Left renal cortex interstitium (tissue), 4 donors: ENCODE measurements at places on chromosomes 2 and 18.

DNA sequence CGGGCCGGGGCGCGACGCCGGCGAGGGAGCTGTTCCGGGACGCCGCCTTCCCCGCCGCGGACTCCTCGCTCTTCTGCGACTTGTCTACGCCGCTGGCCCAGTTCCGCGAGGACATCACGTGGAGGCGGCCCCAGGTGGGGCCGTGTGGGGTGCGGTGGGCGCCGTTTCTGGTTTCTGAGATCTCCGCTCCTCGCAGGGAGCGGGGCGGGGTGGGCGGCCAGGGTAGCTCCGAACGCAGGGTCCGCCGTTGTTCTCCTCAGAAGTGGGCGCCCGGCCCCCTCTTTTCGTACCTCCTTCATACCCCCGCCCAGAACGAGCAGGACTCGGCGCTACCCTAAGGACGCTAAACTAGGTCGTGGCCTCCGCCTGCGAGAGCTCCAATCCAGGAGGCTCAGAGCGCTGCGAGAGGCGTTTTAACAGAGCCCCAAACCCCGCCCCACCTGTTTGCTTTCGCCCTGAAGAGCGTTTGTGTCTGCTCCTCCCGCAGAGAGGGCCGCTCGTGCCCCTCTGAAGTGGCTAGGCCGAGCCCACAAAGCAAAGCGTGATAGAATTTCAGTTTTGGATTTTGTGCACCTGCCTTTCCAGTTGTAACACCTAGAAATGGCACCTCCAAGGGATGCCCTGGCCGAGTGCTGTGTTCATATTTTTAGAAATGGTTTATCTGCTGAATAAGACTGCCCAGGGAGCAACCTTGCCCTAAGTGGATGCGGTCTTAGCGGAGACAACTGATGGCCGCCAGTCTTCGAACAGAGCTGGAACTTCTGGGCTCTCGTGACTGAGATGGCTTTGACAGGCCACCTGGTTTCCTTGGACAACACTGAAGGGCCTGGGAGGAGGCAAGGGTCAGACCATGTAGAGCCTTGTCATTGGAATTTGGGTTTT lies 626 bp downstream of the CAPN10 start:
- DNase-seq = no peak

- DNase-seq = peak; percentile 19
Observed at GRCh38 chr2:164644036-164644700, 22.9 kb upstream of the GRB14 start.

GRCh38 chr2:109255654-109256053 lies 126.6 kb downstream of the SH3RF3 start:
- no peak for DNase-seq

GRCh38 chr2:180101846-180102245 lies 94.7 kb upstream of the CWC22 start:
- no peak for DNase-seq

- no peak for DNase-seq
Observed at GRCh38 chr2:84427235-84428138, 31.6 kb downstream of the SUCLG1 start.

GRCh38 chr18:62942578-62942977 lies 227.2 kb downstream of the PHLPP1 start:
- DNase-seq = no peak
